ENCODE measurements at places on chromosomes 6 and 20. TPM values are rescaled to one million over a fixed set of nuclear protein-coding genes. Genes with fewer than 3 reads are reported as not detected.

- no peaks in the 10 kb centered on the region for H3K27me3 ChIP-seq
- peaks cover 5% of the 10 kb centered on the region for H3K4me1 ChIP-seq
- DNase-seq, result peak; percentile 56
- H3K4me3 ChIP-seq, result no peak overlapping the region
- H3K36me3 ChIP-seq, result no peaks in the 10 kb centered on the region
These were observed 130.1 kb upstream of the ASCC3 start for GRCh38 chr6:101011186-101011585.

GRCh38 chr6:1392813-1393640 lies 3.7 kb downstream of the FOXF2 start:
- H3K27me3 ChIP-seq, result peaks cover 72% of the 10 kb centered on the region
- H3K4me3 ChIP-seq, result no peak overlapping the region
- no peak for DNase-seq

Gene SLC22A1
- total RNA-seq, result 2.2 TPM

GRCh38 chr6:136740050-136740974 lies 52.0 kb downstream of the MAP3K5 start:
- H3K27ac ChIP-seq, result no peak overlapping the region
- no peak overlapping the region for H3K4me3 ChIP-seq
- H3K4me1 ChIP-seq, result peaks cover 42% of the 10 kb centered on the region

Gene LST1
- total RNA-seq, result 42.6 TPM

DNA sequence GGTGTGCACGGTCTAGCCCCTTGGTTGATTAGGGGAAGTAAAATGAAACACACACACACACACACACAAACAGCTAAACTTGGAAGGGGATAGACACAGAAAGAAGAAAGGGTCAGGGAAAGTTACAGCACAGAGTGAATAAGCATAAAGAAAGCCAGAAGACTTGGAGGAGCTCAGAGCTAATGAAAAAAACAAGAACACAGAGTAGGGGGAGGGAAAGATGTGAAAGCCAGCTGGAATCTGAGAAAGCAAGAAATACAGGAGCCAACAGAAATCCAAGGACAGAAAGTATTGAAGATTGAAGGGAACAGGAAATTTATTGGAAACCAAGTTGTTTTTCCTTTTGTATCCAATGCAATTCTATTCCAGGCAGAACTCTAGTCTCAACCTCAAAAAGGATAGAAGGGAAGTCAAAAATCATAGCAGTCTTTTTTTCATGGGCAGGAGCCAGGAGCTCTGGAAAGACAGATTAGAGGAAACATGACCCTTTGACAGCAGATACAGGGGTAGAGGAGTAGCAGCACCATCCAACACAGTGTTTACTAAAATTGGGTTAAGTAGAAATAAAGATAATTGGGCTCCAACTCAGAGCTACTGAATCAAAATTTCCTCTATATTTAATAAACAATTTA lies 10.1 kb downstream of the HMGCLL1 start:
- H3K4me1 ChIP-seq, result no peaks in the 10 kb centered on the region
- no peak overlapping the region for H3K4me3 ChIP-seq
- H3K27me3 ChIP-seq, result no peaks in the 10 kb centered on the region

Gene AIF1
- 69.6 TPM for total RNA-seq

Gene MCHR2
- total RNA-seq, result not detected

GRCh38 chr20:41275301-41275731 lies 42.2 kb downstream of the ZHX3 start:
- H3K27me3 ChIP-seq, result peaks cover 4% of the 10 kb centered on the region
- peaks cover 3% of the 10 kb centered on the region for H3K4me1 ChIP-seq
- H3K4me3 ChIP-seq, result no peak overlapping the region
- H3K36me3 ChIP-seq, result no peaks in the 10 kb centered on the region
- no peak for DNase-seq

GRCh38 chr20:16290358-16290757 lies 282.9 kb downstream of the KIF16B start:
- H3K27ac ChIP-seq, result no peak overlapping the region
- no peak for DNase-seq
- H3K4me3 ChIP-seq, result no peak overlapping the region

Gene BCAS1
- not detected for total RNA-seq

GRCh38 chr6:112215488-112216284 lies 38.7 kb downstream of the LAMA4 start:
- no peak overlapping the region for H3K27ac ChIP-seq

- H3K36me3 ChIP-seq, result no peaks in the 10 kb centered on the region
- peaks cover 3% of the 10 kb centered on the region for H3K27me3 ChIP-seq
- H3K27ac ChIP-seq, result no peak overlapping the region
- peaks cover 7% of the 10 kb centered on the region for H3K4me1 ChIP-seq
- no peak for DNase-seq
These were observed 136.4 kb upstream of the ARMC2 start for GRCh38 chr6:108711826-108712225.

DNA sequence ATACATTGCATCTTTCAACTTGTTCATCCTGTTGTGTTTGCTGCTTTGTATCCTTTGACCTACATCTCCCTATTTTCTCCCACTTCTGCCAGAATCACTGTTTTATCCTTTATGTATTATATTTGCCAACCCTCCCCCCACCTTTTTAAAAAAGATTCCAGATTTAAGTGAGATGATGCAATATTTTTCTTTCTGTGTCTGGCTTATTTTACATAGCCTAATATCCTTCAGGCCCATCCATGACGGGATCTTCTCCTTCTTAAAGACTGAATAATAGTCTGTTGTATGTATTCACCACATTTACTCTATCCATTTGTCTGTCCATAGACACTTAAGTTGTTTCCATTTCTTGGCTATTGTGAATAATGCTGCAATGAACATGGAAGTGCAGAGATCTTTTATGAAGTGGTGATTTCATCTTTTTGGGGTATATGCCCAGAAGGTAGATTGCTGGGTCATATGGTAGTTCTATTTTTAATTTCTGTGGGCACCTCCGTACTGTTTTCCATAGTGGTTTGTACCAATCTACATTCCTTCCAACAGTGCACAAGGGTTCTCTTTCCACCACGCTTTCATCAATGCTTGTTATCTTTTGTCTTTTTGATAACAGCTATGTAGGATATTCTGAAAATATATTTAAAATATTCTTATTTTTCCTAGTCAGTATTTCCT lies 181.0 kb downstream of the CDKAL1 start:
- DNase-seq, result no peak
- no peaks in the 10 kb centered on the region for H3K27me3 ChIP-seq
- H3K36me3 ChIP-seq, result no peaks in the 10 kb centered on the region

Gene TINAG
- total RNA-seq, result not detected

- peak; percentile 80 for DNase-seq
- H3K4me1 ChIP-seq, result peaks cover 54% of the 10 kb centered on the region
- H3K36me3 ChIP-seq, result no peaks in the 10 kb centered on the region
- peaks cover 2% of the 10 kb centered on the region for H3K27me3 ChIP-seq
These were observed 48.0 kb downstream of the OR2B2 start for GRCh38 chr6:27863962-27864905.

DNA sequence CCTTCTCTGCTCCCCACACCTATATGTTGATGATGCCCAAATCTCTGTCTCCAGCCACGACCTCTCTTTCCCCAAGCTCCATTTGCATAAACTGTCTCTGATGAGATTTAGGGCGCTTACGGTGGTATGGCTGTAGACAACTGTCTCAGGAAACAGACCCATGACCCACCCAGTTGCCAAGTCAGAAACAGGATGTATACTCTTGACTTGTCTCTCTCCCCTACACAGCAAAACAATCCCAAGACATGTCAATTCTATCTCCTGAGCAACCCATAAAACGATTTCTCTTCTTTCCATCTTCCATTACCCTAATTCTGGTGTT lies 13.9 kb downstream of the GNL1 start:
- H3K36me3 ChIP-seq, result peaks cover 17% of the 10 kb centered on the region
- peaks cover 34% of the 10 kb centered on the region for H3K4me1 ChIP-seq
- peak overlapping the region; percentile 79 for H3K4me3 ChIP-seq
- no peaks in the 10 kb centered on the region for H3K27me3 ChIP-seq
- peak; percentile 75 for DNase-seq

- H3K27me3 ChIP-seq, result no peaks in the 10 kb centered on the region
- H3K36me3 ChIP-seq, result peaks cover 18% of the 10 kb centered on the region
- H3K27ac ChIP-seq, result peak overlapping the region; percentile 92
- peaks cover 47% of the 10 kb centered on the region for H3K4me1 ChIP-seq
These were observed 556 bp upstream of the YWHAB start for GRCh38 chr20:44884907-44885391.

DNA sequence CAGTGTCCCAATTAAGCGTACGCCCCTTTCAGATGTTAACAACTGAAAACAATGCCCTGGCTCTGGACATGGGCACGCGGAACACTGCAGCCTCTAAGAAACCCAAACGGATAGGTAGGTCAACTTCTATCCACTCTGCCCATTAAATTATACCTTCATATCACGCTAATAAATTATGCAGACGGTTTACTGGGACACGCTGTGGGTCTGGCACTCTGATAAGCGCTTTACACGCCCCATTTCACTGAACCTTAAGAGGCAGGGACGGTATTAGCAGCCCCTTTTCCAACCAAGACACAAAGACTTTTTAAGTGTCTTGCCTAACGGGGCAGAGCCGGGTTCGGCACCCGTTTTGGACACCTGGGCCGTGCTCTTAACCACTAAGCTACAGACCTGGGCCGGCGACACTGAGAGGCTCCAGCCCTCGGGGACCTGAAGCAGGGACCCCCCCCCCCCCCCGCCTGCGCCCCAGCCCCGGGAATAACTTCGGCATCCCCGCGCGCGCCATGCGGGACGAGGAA lies 744 bp downstream of the STAU1 start:
- peaks cover 42% of the 10 kb centered on the region for H3K4me1 ChIP-seq
- H3K4me3 ChIP-seq, result peak overlapping the region; percentile 95
- peak overlapping the region; percentile 84 for H3K27ac ChIP-seq
- H3K36me3 ChIP-seq, result peaks cover 22% of the 10 kb centered on the region
- DNase-seq, result peak; percentile 76

Gene GABRR2
- total RNA-seq, result 1.0 TPM

All from activated CD4-positive, alpha-beta T cell treated with anti-CD3 and anti-CD28 coated beads, Interleukin-2, amount 10 ng/mL, durations not matched to agents 24 days and 14 days (primary cell).